ENCODE measurements at places on chromosomes 7 and 10. TPM values are rescaled to one million over a fixed set of nuclear protein-coding genes. Genes with fewer than 3 reads are reported as not detected.

Gene ZNF485
- total RNA-seq = 5.2 TPM

Gene TAS2R3
- not detected for total RNA-seq

- DNase-seq = peak; percentile 90
Measured at GRCh38 chr10:35058134-35058533, 32.0 kb downstream of the CUL2 start.

DNA sequence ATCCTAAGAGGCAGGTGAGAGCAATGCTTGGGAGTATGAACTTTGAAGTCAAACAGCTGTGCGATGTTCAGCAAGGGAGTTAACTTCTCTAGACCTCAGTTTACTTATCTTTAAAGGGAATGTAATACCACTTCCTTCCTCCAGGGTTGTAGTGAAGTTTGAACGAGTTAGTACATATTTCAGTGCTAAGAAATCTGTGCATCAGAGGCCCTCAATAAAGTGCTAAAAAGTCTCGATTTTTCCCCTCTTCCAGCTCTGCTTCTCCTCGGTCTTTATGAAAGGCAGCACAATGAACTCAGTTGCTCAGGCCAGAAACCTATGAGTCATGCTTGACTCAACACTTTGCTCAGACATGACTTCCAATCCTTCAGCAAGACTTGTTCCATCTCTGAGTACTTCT is 418.9 kb downstream of the MDFIC start:
- DNase-seq = peak; percentile 49

DNA sequence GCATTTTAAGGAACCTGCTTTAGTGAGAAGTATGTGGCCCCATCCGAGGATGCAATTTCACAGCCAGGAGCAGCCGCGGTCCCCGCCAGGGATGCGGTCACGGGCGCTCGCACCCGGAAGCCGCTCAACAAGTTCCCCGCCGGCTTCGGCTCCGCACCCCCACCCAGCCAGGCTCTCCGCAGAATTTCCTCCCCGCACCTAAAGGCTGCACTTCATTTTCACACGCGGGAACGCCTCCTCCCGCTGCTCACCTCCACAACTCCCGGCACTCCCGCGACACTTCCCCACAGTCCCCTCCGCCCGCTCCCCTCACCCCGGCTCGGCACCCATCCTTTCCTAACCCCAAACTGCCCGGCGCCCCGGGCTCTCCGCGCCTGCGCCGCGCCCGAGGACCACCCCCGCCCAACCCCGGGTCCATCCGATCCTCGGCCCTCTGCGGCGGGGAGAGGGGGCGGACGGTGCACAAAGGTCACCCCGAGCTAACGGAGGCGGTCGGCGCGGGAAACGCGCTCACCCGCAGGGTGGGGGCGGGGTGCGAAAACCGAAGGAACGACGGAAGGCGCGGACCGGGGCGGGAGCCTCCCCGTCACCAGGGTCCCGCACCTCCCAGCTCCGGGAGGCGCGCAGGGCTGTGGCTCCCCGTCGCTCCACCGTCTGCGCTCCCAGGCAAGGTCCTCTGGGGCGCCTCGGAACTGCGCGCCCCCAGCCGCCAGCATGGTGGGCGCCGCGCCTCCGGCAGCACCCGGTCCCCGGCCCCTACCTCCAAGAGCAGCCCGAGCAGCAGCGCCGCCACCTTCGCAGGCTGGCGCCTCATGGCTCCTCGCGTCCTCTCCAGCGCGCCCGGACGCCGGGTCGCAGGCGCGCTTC is 558 bp downstream of the VOPP1 start:
- DNase-seq = peak; percentile 56
